Panc1 (cell line): ENCODE measurements at places on chromosomes 6 and 20. TPM values are rescaled to one million over a fixed set of nuclear protein-coding genes. Genes with fewer than 3 reads are reported as not detected.

DNA sequence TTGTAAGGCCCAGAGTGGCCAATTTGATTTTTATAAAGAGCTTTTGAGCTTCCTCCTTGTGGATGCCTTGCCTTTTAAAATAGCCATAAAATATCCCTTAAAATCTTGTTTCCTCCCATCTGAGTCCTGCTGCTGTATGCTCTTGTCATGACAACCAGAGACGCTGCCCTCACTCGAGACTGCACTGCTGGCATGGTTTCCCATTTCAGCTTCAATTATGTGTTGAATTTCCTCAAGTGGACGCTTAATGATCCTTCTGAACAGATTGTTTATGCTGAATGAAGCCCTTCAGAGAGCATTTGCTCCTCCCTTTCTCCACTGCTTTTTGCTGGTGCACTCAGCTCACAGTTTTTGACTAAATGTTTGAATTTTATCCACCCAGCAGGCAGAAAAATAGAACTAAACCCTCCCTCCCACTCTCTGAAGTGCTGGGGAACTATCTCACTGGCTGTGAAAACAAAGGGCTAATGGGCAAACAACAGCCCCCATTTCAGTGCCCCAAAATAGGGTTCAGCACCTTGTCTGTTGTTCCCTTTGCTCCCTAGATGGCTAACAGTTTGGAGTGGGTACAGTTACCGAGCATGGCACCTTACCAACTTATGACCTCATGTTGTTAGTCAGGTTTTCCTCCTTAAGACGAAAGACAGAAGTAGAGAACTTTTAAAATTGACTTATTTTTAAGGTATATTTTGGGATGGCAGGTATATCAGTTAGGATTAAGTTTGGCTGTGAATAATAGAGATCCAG, 45.5 kb upstream of the RNF8 start:
- H3K4me3 ChIP-seq, result no peak overlapping the region
- H3K4me1 ChIP-seq, result no peaks in the 10 kb centered on the region
- H3K36me3 ChIP-seq, result no peaks in the 10 kb centered on the region
- no peaks in the 10 kb centered on the region for H3K27me3 ChIP-seq
- DNase-seq, result no peak

TUBB2B gene
- 22.7 TPM for total RNA-seq

SOBP gene
- total RNA-seq, result 9.0 TPM

ZNF165 gene
- 4.2 TPM for total RNA-seq

TP53TG5 gene
- not detected for total RNA-seq
